Esophagus squamous epithelium (tissue), 5 donors: ENCODE measurements at places on chromosomes 6 and 20. TPM values are rescaled to one million over a fixed set of nuclear protein-coding genes. Genes with fewer than 3 reads are reported as not detected.

GRCh38 chr6:109743739-109744138 is 52.6 kb downstream of the FIG4 start:
- no peaks in the 10 kb centered on the region for H3K4me1 ChIP-seq
- no peak overlapping the region for H3K27ac ChIP-seq
- H3K4me3 ChIP-seq = no peak overlapping the region

- H3K4me3 ChIP-seq = no peak overlapping the region
- no peak for DNase-seq
- H3K27me3 ChIP-seq = no peaks in the 10 kb centered on the region
- H3K36me3 ChIP-seq = peaks cover 33% of the 10 kb centered on the region
Measured at GRCh38 chr20:32158943-32159660, 48.4 kb downstream of the PLAGL2 start.

DNA sequence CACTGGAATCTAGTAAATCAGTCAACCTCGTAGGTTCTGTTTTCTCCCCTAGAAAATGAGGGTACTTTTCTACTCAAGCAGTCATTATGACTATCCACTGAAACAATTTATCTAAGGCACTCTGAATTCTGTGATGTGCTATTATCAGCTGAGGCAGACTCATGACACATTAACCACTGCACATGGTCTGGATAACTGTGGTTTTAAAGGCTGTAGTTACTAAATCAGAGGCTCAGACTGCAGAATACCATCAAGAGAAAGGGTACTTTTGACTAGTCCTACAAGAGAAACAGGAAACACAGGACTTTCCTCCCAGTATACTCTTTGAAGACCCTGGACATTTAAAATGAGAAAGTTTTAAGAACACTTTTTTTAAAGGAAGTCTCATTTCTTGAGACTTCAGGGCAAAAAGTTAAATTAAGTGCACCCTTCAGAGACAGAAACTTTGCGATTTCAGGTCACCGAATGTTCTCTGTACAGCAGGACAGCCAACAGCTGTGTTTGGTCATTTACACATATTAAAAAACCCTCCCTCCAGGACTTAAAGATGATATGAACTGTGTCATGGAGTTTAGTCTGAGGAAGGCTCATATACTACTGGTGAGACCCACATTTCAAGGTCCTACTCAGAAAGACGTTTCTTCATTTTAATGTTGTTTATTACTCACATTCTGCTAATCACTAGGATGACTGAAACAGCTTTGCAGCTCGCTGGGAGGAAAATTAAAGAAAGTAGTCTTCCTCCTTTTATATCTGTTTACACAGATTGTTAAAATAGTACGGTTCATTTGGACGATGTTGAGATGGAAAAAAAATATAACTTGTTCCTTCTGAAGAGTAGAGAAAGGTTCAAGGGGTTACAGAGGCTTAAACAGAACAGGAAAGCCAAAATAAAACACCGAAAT is 19.9 kb downstream of the ATXN1 start:
- H3K27ac ChIP-seq = no peak overlapping the region
- H3K4me1 ChIP-seq = peaks cover 8% of the 10 kb centered on the region
- DNase-seq = no peak

- H3K36me3 ChIP-seq = no peaks in the 10 kb centered on the region
- no peaks in the 10 kb centered on the region for H3K27me3 ChIP-seq
- no peaks in the 10 kb centered on the region for H3K4me1 ChIP-seq
- no peak overlapping the region for H3K4me3 ChIP-seq
- DNase-seq = no peak
Measured at GRCh38 chr6:67219346-67219745, 1415.7 kb upstream of the ADGRB3 start.

DNA sequence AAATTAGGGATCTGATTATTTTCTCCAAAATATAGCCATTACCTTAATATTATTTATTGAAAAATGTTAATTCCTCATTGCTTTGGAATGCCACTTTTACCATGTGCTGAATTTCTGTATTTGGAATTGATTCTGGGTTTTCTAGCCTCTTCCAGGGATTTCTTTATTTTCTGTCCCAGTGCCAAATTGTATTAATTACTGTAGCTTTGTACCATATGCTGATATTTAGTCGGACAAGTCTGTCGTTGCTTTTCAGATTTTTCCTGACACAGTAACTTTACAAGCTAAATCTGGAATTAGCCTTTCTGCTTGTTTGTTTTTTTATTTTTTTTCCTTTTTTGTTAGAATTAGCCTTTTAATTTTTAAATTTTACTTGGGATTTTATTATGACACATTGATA is 10.9 kb upstream of the TMEM14B start:
- no peak for DNase-seq
- peaks cover 5% of the 10 kb centered on the region for H3K36me3 ChIP-seq
- H3K27me3 ChIP-seq = no peaks in the 10 kb centered on the region
- no peak overlapping the region for H3K27ac ChIP-seq

DNA sequence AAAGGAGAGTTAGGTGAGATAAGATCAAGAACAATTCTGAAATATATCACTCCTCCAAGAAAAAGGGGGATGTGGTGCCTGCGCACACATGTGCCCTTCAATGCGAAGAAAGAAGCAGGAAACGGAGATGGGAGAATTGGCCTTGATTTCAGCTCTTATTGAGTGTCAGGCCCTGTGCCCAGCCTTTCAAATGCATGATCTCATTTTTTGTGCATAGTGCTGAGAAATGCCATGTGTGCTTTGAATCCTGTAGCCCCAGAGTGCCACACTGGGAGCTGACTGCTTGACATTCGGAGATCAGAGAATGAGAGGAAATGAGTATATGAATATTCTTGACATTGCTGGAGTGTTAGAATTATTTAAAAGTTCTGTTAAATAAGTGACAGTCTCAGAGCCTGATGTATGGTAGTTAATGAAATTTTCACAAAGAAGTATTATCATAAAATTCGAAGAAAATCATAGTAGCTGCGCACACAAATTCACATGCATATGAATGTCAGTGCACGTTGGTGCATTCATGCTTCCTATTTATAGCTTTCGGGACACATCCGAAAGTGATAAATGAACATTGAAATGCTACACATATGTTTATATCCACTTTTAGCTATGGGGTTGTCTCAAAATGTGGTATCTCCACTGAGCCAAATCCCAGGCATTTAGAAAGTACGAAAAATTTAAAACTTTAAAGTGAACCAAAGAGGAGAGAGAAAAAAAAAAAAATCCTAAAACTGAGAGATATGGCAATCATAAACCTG is 172.0 kb downstream of the KCNQ5 start:
- H3K27ac ChIP-seq = no peak overlapping the region
- H3K27me3 ChIP-seq = no peaks in the 10 kb centered on the region
- H3K4me1 ChIP-seq = peaks cover 6% of the 10 kb centered on the region

Gene FOXS1
- not detected for total RNA-seq

Gene HMGCLL1
- total RNA-seq = 0.76 TPM

Gene PPP1R3G
- total RNA-seq = 1.1 TPM

Gene SLC32A1
- not detected for total RNA-seq

Gene ZC2HC1B
- not detected for total RNA-seq

Gene LZTS3
- total RNA-seq = 6.3 TPM

Gene GSTA5
- not detected for total RNA-seq
